ENCODE measurements at places on chromosomes 1 and 21.
A peak's percentile ranks its signal among the peaks of the same experiment; 100 is the strongest.

DNA sequence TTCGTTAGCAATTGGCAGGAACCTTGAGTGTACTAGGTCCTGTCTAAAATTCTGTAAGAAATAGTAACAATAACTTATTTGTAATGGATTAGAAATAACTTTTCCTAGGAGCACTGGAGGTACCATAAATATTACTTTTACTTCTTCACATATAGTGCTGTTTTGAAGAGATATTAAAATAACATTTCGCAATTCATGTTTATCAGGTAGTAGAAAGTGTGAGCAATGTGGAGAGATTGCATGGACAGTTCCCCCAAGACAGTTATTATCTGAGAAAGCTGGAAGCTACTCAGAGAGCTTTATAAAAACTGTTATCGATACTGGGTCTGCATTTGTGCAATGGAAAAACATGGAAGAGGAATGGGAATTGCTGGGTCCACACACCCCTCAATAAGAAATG, 128.5 kb upstream of the KIF26B start:
- DNase-seq, result no peak

GRCh38 chr21:20902998-20903397, 95.2 kb upstream of the NCAM2 start:
- no peak for DNase-seq

GRCh38 chr1:222465211-222466041, 82.5 kb downstream of the HHIPL2 start:
- peak; percentile 85 for DNase-seq

GRCh38 chr1:11535316-11535715, 56.4 kb downstream of the DISP3 start:
- DNase-seq, result no peak

DNA sequence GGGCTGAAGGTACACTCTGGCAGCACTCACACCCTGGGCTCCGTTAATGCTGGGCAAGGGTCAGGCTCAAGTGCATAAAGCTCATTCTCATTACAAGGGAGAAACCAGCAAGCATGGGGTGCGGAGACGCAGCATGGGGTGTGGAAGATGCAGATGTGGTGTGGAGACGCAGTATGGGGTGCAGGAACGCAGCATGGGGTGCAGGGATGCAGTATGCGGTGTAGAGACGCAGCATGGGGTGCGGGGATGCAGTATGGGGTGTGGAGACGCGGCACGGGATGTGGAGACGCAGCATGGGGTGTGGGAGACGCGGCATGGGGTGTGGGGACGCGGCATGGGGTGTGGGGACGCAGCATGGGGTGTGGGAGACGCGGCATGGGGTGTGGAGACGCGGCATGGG, 390.7 kb downstream of the NPHP4 start:
- no peak for DNase-seq

DNA sequence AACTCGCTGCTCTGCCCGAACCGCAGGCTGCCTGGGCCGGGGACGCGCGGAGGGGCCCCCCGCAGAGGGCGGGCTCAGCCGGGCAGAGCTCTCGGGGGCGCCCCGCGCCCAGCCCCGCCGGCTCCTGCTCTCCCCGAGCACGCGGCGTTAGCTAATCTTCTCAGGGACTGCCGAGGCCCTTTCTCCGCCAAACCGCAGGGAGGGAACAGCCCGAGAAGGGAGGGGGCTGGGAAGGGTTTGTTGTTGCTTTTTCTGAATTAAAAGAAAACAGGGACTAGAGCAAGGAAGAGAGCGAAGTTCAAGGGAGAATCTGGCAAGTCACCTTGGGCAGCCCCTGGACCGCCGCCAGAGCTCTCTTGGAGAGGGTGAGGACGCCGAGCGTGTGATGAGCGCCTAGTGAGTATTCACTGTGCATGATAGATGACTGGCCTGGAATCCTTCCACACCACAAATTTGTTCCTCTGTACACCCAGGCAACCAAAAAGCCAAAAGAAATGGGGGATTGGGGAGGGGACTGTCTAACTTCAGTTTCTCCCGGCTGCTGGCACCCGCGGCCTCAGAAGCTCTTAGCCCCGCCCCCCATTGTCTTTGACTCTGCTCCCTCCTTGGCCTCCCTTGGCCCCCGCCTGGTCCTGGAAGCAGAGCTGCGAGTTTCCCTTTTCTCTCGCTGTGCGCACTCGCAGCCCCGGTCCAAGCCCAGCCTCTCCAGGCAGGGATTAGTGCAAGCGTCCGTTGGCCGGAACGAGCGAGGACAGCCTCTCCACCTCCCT, 19.7 kb upstream of the LMX1A start:
- DNase-seq, result peak; percentile 49

- no peak for DNase-seq
Measured at GRCh38 chr1:79825551-79825950, 819.0 kb upstream of the ADGRL4 start.

- DNase-seq, result no peak
Measured at GRCh38 chr1:71014178-71014579, 33.4 kb downstream of the PTGER3 start.

DNA sequence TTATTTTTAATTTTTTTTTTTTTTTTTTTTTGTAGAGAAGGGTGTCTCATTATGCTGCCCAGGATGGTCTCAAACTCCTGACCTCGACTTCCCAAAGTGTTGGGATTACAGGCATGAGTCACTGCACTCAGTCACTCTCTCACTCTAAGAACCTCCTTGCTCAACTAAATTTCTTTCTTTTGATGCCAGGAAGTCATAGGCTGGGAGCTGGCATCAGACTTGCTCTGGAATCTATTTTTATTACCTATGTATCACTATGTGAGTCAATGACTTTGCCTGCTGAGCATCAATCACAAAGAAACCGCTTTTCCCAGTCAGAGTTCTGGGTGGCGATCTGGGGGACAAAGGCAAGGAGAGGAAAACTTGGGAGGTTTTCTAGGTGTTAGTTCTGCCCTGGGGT, 35.5 kb upstream of the PARP1 start:
- no peak for DNase-seq

GRCh38 chr21:45098867-45099266, 24.5 kb downstream of the ADARB1 start:
- DNase-seq, result no peak

GRCh38 chr1:28897789-28898188, 16.6 kb upstream of the EPB41 start:
- DNase-seq, result no peak

GRCh38 chr1:54814126-54814498, 13.0 kb upstream of the TTC22 start:
- no peak for DNase-seq

DNA sequence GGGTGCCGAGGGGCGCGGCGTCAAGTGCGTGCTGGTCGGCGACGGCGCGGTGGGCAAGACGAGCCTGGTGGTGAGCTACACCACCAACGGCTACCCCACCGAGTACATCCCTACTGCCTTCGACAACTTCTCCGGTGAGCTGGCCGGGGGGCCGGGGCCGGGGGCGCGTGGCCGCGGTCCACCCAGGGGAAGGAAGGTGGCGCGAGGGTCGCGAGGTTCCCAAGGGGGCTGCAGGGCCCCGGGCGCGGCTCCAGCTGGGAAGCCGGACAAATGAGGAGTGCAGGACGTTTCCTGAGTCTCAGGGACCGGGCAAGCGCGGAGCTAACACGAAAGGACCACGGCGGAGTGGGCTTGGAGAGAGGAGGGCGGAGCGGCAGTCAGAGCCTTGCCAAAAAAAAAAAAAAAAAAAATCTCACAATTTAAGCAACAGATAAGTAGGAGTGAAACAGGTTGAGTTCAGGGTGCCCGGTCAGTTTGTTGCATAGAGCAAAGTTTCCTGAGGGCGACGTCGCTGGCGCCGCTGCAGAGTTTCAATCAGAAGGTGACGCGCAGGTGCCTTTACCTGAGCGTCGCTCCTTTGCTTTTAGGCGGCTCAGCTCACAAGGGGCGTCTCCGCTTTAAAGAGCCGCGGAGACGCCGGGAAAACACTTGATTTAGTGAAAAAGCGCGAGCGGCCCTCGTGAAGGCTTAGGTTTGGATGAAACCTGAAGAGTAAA, 750 bp downstream of the RHOU start:
- DNase-seq, result peak; percentile 22

- no peak for DNase-seq
Measured at GRCh38 chr1:112026016-112026415, 36.5 kb upstream of the KCND3 start.

GRCh38 chr1:36522461-36523229, 39.9 kb upstream of the CSF3R start:
- DNase-seq, result no peak

DNA sequence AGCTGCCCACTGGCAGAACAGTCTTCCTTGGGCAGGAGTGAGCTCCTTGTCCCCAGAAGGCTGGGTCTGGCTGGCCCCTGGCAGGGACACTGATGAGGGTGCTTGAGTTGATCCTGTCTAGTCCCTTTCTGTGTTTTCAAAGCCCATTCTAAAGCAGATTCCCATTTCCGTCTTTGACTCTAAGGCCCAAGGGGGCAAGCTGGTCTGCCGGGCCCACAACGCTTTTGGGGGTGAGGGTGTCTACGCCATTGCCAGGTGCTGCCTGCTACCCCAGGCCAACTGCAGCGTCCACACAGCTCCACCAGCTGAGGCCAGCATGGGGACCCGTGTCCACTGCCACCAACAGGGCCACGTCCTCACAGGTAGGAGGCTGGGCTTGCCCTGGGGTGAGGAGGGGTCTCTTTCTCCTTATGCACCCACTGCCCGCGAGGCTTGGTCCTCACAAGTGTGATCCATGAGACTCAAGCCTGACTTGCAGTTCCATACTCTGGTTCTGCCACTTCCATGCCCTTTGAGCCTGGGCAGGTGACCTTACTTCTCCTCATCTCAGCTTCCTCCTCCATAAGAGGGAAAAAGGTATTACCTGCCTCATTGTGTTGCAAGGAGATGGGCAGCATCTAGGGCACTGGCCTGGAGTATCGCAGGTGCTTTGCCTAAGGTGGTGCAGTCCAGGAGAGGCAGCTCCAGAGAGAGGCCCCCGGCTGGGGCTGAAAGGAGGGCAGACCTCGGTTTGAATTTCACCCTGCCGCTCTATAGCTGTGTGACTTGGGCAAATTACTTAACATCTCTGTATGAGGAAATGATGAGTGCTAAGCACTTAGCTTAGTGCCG, 20.2 kb downstream of the PCSK9 start:
- DNase-seq, result no peak

DNA sequence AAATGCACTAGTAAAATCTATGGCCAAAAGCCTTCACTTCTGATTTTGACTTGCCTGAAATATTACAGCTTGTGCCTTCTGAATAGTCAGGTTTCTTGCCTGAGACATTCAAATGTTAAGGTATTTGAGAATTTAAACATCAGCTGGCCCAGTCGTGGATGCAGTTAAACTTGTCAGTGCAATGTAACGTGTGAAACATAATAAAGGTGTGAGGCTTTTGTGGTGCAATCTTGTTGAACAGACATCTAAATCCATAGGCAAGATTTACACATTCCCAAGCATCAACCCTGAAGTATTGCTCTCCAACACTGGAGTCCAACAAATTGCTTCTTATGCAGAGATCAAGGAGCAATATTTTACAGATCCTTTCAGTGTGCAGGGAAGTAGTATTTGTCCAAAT, 4.4 kb downstream of the CCN1 start:
- no peak for DNase-seq

DNA sequence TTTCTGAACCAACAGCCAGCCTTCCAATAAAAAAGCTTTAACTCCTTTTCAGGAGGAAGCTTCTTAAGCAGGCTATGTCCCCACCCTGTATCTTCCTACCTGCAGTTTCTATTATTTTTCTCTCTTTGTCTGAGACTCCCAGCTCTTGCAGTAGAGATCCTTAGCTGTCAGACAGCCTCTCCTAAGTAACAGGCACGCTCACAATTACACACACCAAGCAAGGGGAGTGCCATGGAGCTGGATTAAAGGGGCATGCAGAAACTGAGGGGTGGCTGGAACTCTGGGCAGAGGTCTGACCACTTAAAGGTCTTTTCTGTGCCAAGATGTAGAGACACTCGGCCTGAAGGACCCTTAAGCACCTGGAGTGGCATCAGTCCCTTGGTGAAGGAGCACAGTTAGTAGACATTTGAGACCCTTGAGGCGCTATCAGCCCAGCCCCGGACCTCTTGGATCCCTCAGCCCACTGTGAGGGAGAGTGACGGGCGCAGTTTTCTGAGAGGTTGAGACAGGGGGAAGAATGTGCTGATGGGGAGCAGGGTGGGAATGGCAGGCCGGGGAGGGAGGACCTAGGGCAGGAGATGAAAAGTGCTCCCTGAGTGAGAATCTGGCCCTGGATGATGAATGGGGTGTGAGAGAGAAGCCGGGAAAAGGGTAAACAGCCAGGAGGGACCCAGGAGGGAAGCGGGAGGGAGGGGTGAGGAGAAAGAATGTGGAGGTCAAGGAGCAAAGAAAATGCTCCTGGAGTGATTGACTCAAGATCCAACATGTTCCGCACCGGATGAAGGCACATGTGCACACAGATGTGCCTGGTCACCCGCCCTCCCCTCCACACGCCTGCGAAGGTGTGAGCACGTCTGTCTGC, 13.3 kb downstream of the PLXNA2 start:
- DNase-seq, result no peak

DNA sequence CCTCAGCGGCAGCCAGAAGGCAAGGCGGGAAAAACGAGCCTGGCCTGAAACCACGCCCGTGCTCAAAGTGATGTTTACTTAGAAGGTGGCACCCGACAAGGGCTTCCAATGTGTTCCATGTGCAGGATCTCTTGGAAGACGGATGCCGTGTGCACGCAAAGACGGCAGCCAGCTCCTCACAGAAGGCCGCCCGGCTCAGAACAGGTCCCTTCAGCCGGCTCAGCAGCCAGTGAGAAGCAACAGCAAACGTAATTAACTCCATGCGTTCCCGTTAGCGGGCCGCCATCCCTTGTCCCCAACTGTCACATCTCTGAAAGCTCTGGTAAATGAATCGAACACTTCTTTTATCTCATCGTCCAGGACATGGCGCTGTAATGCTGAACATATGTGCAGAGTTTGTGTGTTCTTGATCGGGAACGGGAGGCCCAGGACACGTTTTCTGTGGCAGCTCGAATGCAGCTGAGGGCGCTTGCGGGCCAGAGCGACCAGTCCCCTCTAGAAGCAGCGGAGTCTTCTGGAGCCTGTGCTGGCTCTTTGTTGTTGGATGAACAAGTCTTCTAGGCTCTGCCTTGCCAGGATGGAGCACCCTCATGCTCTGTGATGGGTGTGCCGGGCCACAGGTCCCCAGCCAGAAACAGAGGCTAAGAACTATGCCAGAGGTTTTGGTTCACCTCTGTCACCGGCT, 94.6 kb upstream of the ARHGEF16 start:
- DNase-seq, result no peak

- DNase-seq, result peak; percentile 64
Measured at GRCh38 chr1:210292231-210292871, 36.4 kb upstream of the HHAT start.

DNA sequence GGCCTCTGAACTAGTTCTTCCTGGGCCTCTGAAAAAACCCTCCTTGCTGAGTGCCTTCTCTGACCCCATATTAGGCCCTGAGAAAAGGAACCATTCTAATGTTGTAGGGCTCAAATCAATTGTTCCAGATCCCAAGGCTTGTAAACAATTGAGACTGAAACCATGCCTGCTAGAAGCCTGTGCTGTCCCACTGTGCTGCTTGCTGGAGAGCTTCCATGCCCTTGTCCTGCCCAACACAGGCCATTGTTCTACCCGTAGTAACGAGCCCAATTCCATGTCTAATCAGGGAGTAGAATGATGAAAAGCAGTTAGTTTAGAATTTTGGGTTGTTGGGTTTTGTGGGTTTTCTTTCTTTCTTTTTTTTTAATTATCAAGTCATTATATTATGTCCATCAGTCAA, 47.4 kb downstream of the ZNF281 start:
- DNase-seq, result no peak

All from activated CD4-positive, alpha-beta T cell treated with anti-CD3 and anti-CD28 coated beads for 48 hours (primary cell).